SJSA1 (cell line): ENCODE measurements at places on chromosomes 11 and 22.

GRCh38 chr22:40183029-40183581 lies 5.4 kb downstream of the TNRC6B start:
- peak; percentile 78 for DNase-seq

- peak; percentile 39 for DNase-seq
Observed at GRCh38 chr22:46515208-46516111, 22.0 kb downstream of the CELSR1 start.

GRCh38 chr22:17549655-17550054 lies 13.6 kb upstream of the SLC25A18 start:
- DNase-seq, result no peak

DNA sequence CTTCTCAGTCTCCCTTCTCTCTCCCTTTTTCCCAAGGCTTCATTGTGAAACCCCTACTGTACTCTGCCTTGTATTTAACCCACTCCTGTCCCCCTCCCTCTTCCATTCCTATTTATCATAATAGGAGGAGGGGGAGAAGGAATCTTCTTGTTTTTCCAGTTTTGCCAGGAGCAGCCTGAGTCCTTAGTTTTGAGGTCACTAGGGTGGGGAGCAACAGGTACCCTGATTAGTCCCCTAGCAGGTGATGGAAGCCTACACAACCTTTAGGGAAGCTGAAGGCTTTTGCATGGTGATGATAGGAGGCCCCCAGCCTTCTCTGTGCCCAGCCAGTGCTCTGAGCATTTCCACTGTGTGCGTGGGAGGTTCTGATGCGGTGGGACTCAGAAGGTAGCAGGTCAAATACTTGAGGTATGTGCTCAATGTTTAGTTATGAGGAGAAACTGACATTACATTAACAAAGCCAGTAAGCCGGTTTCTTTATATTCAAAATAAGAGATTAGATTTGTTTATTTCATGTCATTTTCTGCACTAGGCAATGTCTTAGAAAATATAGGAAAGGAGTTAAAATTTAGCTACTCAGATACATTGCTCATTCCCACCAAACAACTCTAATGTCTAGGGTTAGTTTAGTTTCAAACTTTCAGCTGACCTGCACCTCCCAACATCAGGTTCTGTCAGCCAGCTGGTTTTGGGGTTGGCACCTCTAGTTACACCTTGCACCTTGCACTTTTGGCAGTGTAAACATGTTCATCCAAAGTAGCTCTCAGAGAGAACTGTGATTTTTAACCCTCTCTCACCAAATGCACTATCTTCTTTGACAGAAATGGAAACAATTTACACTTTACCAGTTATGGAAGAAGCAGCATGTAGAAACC lies 26.0 kb downstream of the PARVA start:
- DNase-seq, result no peak

GRCh38 chr11:3732671-3733436 lies 61.7 kb upstream of the CHRNA10 start:
- DNase-seq, result no peak

GRCh38 chr22:16854631-16855030 lies 29.4 kb upstream of the XKR3 start:
- no peak for DNase-seq

- no peak for DNase-seq
Observed at GRCh38 chr11:118282606-118283005, 18.5 kb upstream of the MPZL2 start.

DNA sequence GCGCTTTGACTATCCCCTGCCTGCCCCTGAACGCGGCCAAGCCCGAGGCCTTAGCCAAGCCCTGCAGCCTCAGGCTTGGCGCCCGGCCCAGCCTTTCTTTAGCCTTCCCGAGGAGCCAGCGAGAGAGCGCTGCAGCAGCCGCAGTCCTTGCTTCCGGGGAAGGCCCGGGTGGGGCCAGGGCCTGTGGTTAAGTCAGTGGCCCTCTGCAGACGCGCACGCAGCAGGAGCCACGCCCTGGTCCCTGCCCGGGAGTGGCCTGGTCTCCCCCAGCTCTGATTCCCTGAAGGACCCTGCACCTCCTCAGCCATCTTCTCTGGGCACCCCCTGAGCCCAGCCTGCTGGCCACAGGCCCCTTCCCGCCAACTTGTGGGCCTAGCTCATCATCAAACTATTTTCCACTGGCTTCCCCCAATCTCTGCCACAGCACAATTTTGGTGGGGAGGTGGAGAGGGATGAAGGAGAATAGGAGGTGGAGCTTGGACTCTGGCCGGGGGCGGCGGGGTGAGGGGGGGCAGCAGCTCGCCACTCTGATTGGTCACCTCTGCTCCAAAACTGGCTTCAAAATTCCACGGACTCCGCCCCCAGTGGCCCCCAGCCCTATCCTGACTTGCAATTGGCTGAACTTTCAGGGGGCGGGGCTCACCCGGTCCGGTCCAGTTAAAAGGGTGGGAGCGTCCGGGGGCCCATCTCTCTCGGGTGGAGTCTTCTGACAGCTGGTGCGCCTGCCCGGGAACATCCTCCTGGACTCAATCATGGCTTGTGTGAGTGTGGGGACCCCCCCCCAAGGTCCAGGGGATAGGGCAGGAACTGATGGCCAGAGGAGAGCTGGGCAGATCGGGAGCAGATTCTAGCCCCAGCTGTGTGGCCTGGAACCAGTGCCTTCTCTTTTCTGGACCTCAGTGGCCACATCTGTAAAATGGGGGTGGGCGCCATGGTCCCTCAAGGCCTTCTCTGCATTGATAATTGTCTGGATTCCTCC lies at the start of gene LGALS1:
Gene LGALS1, plus strand, starts transcription at position 686 of the 979 bp plus-strand sequence. Its CDS starts 67 bp downstream, at position 753.
- peak; percentile 99 for DNase-seq

GRCh38 chr22:32333141-32333768 lies 24.4 kb upstream of the RFPL3 start:
- DNase-seq, result peak; percentile 31

GRCh38 chr11:45331839-45332238 lies 45.7 kb upstream of the SYT13 start:
- no peak for DNase-seq

DNA sequence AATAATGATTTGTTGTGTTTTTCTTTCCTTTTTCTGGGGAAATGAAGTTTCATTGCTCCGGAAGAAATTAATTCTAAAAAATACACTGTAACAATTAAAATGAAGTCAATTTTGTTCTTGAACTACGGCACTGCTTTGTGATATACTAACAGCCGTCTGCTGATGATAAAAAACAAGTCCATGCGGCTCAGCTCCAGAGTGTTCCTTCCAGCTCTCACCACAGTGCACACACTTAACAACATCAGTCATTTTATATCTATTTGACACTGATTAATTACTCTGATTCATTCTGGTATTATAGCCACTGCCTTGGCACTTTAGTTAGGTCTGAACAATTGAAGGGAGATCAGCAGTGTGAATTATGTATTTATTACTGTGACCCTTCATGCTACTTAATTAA lies 97.4 kb upstream of the SLC6A5 start:
- no peak for DNase-seq

- DNase-seq, result no peak
Observed at GRCh38 chr11:27869701-27870100, 169.4 kb upstream of the BDNF start.

GRCh38 chr11:9826390-9826789 lies 162.5 kb downstream of the SWAP70 start:
- DNase-seq, result no peak

- DNase-seq, result no peak
Observed at GRCh38 chr11:118763041-118763440, 27.9 kb downstream of the DDX6 start.

DNA sequence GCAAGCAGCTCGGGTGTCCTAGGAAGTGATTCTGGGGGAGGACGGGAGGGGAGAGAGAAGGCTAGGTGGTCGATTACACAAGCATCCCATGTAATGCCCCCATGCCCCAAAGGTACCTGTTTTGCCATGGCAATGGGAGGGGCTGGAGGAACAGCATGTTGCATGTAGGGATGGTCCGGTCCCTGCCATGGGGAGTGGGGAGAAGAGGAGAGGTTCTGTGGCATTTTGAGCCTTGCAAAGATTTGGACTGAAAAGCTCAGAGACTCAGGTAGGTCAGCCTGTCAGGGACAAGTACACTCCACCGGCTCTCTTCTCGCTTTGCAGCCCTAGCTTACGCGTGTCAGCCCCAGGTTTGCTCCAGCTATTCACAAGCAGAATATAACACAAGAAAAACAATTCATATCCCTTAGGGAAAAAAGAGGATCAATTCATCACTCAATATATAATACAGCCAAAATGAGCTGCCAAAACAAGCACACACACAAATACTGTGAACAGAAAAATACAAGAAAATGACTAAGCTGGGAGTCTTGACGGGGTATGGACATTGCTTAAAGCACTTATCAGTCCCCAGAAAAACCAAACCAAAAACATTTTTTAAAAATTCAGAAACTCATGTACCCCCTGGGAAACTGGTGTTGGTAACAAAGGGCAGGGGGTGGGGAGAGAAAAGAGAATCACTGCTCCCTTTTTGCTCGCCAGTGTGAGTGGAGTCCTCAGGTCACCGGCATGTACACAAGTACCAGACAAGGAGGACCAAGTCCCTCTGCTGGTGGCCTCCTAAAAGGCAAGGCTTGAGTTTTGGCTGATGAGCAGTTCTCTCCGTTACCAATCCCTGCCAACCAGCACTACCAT lies 21.6 kb downstream of the APOL5 start:
- no peak for DNase-seq

DNA sequence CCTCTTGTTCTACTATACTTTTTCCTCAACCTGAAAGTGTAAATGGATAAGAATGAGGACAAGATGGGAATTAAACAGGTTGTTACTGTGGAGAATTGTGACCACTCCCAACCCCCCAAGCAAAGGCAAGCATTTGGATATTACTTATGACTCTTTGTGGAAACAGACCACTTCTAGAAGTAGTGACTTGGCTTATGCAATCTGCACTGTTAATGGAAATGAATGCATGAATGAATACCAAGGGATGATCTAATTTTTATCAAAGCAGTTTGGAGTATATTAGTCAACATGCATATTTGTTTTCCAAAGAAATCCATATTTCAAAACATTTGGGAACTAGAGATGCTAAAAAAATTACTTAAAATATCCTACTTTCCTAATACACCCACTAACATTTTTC lies 35.3 kb downstream of the AMOTL1 start:
- DNase-seq, result no peak

GRCh38 chr11:888310-889212 lies 22.0 kb downstream of the CHID1 start:
- DNase-seq, result no peak

GRCh38 chr11:65454311-65454695 lies 31.7 kb downstream of the NEAT1 start:
- DNase-seq, result no peak

DNA sequence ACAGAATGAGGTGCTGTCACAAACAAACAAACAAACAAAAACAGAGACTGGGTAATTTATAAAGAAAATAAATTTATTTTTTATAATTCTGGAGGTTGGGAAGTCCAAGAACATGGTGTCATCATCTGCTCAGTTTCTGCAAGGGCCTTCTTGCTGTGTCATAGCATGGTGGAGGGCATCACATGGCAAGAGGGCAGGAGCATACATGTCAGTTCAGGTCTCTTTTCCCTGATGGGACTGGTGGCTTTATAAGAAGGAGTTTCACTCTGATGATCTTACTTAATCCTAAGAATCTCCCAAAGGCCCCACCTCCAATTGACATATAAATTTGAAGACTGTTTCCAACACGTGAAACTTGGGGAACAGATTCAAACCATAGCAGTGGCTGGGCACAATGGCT lies 135.7 kb downstream of the NECTIN1 start:
- DNase-seq, result no peak

DNA sequence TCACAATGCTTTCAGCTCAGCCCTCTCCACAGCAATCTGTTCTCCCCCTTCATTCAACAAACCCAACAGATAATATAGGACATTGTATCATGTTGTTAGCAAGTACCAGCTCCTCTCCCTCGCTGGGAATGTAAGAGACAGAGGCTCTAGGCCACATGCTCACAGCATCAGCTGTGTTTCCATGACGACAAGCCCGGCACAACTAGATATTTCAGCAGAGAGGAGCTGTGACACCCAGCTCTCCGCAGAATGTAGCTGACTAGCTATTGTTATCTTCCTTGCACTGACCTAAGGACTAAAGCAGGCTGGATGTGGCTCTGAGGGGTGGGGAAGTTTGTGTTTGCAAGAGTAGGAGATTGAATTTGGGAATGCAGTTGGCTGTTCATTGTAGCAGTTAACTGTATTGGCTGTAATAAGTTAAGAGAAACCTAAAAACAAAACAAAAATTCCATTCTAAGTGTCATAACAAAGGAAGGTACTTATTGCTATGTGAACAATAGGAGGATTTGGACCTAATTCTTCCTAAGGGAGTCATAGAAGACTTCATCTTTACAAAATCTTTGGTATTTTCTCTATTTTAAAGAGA lies 28.0 kb upstream of the RRAS2 start:
- DNase-seq, result peak; percentile 81

DNA sequence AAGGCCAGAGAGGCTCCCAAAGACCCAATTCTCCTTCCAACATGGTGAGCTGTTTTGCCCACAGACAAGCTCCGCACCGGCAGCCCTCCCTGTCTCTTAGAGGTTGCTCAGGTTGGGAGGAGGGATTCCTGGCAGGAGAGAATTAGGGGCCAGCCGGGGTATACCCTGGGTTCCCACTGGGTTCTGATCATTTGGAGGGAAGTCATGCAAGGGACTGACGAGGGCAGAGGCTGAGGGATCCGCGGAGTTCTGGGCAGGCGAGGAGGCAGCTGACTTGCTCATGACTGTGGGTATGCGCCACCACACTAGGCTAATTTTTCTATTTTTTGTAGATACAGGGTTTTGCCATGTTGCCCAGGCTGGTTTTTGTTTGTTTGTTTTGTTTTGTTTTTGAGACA lies 4.6 kb downstream of the ST3GAL4 start:
- DNase-seq, result no peak

DNA sequence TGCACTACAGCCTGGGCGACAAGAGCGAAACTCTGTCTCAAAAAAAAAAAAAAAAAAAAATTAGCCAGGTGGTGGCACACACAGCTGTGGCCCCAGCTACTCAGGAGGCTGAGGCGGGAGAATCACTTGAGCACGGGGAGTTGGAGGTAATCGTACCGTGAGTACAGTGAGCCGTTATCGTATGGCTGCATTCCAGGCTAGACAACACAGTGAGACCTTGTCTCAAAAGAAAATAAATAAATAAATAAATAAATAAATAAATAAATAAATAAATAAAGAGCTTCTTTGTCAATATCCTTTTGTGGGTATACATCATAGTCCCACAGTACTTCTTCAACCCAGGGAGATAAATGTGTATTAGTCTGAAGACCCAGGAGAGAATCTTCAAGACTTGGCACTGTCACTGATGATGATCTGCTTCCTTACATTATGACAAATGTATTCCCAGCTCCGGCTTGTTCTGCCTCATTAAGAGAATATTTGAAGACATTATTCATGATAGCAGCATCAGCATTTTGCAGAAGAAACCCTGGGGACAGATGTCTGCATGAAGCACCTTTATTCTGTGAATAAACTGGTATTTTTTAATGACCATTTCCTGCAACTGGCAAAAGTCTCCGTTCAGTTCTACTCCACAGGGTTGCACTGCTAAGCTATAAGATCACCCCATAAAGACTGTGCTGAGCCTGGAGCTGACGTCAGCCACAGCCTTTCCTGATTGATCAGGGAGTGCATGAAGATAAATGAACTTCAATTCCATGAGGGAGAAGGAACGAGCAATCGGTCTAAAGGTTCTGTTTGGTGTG lies 1.6 kb upstream of the ACY3 start:
- DNase-seq, result no peak
